ENCODE measurements at places on chromosomes 3 and 15.

DNA sequence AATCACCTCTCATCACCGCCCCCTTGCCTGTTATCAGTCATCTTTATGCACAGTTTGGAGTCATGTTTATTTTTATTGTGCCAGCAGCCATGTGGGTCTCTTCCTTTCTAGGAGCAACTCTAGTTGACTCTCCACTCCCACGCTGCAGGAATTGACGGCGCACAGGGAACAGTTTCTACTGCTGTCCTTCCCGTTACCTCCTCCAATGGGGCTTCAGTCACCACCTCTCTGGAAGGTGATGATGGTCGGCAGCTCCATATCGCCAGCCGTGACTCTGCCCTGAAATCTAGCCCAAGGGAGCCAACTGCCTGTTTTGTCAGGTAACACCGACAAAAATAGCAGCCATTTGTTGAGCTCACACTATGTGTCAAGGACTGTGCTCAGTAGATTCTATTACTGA lies 35.6 kb upstream of the FAM107A start:
- DNase-seq: no peak

- no peak for DNase-seq
Measured at GRCh38 chr3:53044371-53044710, 1.5 kb downstream of the SFMBT1 start.

DNA sequence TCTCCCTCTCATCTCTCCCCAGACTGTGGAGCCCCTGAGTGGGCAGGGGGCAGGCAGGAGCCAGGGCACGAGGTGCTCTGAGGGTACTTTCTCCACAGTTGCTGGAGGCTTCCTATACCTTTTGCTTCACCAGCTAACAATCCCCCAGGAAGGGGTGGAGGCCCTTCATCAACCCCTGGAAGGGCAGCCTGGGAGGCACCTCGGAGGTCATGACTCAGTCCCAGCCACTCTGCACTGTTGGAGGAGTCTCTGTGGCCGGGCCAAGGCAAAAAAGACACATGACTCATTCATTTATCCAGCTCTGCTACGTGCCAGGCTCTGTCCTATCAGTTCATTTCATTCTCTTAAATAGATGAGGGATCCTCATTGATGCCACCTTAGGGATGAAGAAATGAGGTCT lies 15.6 kb upstream of the KY start:
- no peak for DNase-seq

DNA sequence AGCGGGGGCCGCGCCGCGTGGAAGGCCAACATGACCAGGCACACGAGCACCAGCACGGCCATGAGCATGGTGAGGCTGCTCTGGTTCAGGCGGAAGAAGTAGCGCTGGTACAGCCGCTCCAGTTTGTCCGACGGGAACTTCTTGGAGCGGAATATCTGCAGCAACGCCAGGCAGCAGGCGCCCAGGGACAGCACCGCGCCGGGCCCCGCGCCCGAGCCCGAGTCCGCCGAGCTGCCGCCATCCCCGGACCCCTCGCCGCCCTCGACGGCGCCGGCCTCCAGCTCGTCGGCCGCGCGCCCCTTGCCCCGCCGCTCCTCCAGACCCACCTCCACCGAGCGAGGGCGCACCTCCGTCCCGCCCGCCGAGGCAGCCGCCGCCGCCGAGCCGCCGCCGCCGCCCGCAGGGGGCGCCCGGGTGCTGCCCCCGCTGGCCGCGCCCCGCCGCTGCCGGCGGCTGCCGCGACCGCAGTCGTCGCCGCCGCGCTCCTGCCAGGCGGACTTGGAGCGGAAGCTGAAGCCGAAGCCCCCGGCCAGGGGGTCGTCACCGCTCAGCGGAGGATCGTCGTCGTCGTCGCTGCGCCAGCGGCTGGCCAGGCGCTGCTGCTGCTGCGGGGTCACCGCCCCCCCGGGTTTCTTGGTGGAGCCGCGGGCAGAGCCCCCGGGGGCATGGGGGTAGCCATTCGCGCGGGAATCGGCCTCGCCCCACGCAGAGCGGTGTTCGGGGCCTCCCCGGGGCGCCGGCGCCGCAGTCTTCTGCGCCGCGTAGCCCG lies 957 bp downstream of the ADCY5 start:
- DNase-seq: peak; percentile 44

DNA sequence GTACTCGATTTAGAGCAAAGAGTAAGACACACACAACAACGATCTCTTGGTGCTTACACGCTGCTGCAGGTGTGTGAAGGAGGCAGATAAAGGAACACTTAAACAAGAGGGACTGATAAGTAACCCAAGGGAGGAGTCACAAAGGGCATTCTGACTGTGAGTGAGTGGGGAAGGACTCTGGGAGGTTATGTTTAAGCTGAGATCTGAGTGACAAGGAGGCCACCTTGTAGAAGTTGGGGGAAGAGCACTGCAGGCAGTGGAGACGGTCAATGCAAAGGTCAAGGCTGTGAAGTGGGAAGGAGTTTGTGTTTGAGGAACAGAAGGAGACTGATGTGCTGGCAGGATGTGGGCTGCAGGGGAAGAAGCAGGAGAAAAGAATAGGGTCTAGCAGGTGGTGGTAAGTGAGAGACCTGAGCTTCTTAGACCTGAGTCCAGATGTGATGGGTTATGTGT lies 63.1 kb downstream of the LPP start:
- DNase-seq: no peak

DNA sequence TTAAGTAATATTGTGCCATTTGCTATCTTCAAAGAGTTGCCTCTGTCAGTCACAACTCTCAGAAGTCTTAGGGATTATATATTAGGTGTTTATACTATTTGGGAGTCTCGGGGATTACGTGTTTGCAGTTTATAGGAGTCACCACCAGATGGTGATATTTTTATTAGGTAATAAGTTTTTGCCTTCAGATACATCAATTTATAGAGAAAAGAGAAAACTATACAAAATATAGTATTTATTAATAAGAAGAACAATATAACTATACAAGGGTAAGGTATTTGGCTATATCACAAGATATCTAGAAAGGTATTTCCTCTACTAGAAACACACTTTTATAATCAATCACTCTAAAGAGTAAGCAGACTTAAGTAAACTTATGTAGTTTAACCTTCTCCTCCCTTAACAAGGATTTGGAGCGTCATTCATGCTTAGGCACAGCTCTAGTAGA lies 10.7 kb upstream of the DHX36 start:
- DNase-seq: no peak

DNA sequence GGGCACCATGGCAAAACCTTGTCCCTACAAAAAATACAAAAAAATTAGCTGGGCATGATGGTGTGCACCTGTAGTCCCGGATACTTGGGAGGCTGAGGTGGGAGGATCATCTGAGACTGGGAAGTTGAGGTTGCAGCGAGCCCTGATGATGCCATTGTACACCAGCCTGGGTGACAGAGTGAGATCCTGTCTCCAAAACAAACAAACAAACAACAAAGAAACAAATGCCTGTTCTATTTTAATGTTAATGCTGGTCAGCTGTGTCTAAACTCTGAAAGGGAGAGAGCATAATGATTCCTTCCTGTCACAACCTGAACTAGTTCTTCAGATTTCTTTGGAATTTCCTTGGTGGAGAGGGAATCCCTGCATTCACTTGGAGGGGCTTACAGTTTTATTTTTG lies 413.0 kb upstream of the TBL1XR1 start:
- no peak for DNase-seq

DNA sequence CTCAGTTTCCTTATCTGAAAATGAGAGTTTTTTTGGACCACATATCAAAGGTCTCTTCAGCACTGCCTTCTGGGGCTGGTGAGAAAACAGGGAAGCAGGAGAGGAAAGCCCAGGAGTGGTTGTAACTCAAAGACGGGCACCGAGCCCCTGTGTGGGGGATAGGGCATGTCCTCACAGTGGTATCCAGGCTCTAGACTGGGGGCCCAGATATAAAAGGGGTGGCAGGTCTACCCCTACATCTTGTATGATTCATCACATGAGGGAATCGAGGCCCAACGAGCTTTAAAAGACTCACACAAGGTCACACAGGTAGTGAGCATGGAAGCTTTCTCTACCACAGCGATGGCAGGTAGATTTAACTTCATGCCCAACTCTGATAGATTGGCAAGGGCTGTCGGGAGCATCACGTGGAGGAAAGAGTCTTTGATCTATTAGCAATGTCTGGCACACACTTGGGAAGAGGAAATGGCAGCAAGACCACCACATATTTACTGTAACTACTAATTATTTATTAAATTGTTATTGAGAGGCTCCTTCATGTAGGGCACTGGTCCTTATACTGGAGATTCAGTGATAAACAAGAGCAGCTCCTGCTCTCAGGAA lies 4.1 kb upstream of the EPHB3 start:
- no peak for DNase-seq

- DNase-seq: no peak
Measured at GRCh38 chr15:63210151-63211091, 21.0 kb downstream of the RAB8B start.

DNA sequence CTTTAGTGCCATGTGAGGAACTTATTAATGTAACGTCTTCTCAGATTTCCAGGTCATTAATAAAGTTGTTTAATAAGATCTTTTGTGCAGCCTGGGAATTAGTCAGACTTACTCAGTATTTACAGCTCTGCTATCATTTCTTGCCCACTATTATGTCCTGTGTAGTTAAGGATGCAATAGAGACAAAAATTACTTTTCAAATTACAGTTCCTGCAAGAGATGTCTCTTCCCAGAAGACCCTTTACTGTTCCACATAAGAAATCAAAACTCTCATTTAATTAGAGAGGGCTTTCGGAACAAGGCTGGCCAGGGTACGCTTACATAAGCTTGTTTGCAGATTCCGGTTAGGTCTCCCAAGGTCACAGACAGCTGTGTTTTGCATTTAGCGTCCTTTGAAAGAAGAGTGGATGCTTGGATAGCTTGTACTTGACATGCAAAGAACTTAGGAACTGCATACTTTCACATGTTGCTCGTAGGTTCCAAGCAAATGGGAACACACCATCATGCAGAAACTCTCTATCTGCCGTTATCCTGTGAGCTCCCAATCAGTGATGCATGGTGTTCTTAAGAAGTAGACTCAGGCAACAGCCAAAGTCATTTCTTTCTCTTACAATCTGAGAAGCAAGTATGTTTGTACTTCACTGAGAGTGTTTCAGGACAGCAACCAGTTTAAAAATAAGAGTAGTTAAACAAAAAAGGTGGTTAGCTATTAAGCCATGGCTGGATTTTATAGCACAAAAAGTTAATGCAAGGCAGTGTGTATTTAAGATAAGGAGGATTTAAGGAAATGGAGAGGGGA lies 37.4 kb downstream of the FILIP1L start:
- no peak for DNase-seq

DNA sequence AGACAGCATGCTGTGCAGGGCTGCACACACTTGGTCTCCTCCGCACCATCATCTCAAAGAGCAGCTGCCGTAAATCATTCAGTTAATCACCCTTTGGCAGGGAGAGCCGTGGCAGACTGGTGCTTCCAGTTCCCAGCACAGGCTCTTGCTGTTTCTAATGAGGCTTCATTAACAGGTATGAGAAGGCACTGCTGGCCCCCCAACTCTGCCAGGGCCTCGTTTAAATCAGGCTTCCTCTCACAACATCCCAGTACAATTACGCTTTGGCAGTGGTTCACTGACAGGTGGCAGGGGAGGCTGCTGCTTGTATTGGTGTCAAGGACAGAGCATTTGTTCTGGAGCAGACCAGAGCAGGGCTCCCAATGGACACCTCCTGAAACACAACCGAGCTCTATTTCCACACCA lies 77.1 kb downstream of the BFSP2 start:
- no peak for DNase-seq

DNA sequence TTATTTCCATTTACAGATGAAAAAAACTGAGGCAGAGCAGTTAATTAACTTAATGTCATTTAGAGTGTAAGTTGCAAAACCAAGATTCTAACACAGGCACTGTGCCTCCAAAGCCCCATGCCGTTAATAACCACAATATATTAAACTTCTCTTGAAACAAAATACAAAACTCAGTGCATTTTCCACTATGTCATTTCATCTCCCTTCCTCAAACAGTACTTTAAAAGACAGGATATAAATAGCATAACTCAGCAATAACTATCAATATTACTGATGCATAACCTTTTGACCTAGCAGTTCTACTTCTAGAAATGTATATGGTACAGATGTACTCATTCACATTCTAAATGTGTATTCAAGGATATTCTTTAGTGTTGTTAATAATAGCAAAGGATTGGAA lies 5.1 kb upstream of the TASOR start:
- no peak for DNase-seq

DNA sequence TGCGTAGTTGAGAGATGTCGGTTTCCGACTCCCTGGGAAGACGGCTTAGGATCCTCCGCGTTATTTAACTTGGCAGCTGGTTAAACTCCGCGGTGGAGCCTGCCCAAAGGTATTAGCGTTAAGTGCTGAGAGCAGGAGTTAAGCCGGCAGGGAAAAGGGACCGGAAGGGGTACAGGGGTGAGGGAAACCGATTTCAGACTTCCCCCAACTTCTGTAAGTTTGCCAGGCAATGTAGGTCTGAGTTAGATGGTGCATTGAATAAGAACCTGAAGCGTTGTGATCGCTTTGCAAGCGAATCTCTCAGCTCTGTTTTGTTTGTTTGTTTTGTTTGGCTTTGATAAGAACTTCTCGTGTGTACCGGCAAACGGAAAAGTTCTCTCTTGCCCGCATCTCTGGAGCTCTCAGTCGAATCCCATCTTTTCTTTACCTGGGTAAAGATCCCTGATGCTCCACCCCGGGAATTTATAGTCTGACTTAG lies 6.0 kb upstream of the FEZF2 start:
- no peak for DNase-seq

GRCh38 chr3:182632077-182632393 lies 161.3 kb upstream of the ATP11B start:
- no peak for DNase-seq

DNA sequence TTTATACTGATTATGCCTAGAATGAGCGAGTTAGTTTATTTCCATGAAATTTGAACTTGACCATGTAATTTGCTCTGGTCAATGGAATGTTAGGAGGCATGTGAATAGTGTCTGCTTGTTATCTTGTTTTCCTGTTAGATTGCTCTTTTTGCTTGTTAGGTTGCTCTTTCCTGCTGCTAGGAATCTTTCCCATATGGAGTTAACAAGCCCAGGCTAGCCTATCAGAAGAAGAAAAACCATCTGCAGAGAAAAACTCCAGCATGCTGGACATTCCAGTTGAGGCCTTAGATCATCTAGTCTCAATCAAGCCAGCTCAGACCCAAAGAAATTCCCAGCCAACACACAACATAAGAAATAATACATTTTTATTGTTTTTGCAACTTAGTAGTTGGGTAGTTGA lies 470.2 kb upstream of the AGTR1 start:
- DNase-seq: no peak

- no peak for DNase-seq
Measured at GRCh38 chr15:78358102-78358870, 18.1 kb downstream of the CRABP1 start.

DNA sequence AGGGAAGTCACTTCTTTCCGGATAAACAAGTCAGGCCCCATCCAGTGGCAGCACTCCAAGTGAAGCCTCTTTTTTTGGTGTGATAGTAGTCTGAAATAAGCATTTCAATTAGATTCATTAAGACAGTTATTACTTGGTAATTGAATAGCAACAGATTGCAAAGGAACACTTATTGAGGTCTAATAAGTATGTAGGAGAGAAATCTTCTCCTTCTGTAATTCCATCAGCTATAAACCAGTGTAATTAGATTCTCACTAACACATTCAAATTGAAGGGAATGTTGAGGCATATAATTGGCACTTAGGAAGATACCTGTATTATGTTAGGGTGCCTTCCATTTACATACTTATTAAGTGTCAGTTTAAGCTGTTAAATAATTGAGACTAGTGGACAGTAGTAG lies 73.9 kb downstream of the SEMA6D start:
- DNase-seq: no peak

- no peak for DNase-seq
Measured at GRCh38 chr15:51088585-51088984, 6.1 kb downstream of the TNFAIP8L3 start.

Data from effector memory CD8-positive, alpha-beta T cell (primary cell).